Heart left ventricle (tissue), 16 donors: ENCODE measurements at places on chromosomes 5 and 9. TPM values are rescaled to one million over a fixed set of nuclear protein-coding genes. Genes with fewer than 3 reads are reported as not detected.
A peak's percentile ranks its signal among the peaks of the same experiment; 100 is the strongest.

DNA sequence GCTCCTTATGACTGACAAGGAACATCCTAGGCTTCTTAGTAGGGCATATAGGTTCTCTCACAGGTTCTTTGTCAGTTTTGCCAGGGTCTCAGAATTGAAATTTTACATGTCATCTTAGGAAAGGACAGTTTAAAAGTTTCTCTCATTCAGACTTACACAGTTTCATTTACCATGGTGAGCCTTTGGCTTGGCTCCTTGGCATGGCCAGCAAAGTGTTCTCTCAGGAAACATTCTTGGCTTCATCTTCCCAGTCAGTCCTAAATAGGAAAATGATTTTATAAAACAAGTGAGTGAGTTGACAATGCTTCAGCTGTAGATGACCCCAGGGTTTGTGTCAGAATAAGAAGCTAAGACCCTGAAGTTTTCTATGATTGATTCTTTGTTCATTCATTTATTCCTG, 191.6 kb downstream of the PCSK5 start:
- H3K36me3 ChIP-seq, result peaks cover 18% of the 10 kb centered on the region
- no peak overlapping the region for H3K4me3 ChIP-seq
- H3K27ac ChIP-seq, result no peak overlapping the region
- H3K4me1 ChIP-seq, result no peaks in the 10 kb centered on the region

TMEM252 gene
- total RNA-seq, result not detected

INSL6 gene
- not detected for total RNA-seq

DNA sequence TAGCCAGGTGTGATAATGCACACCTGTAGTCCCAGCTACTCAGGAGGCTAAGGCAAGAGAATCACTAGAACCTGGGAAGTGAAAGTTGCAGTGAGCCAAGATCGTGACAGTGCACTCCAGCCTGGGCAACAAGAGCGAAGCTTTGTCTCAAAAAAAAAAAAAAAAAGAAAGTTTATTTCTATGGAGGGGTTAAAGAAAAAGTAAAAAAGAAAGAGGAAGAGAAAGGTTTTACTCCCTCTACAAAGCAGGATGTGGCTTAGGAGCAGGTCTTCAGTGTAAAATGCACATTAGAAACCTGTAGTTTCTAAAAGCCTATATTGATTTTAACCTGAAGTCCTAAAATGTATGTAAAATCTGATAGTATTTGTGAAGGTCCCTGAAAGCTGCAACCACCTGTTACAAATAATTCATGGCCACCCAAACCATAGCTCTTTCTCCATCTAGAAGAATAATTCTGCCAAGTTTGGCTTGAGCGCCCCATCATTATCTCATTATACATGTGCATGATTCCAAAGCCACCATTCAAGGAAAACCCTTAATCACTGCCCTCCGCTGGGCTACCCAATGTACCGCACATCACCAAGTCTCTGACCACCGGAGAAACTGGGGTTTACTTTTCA, 3.4 kb downstream of the FNBP1 start:
- DNase-seq, result no peak
- no peaks in the 10 kb centered on the region for H3K27me3 ChIP-seq
- H3K36me3 ChIP-seq, result no peaks in the 10 kb centered on the region
- no peak overlapping the region for H3K27ac ChIP-seq

BHMT2 gene
- total RNA-seq, result 11.3 TPM

PKN3 gene
- total RNA-seq, result 5.9 TPM

DNA sequence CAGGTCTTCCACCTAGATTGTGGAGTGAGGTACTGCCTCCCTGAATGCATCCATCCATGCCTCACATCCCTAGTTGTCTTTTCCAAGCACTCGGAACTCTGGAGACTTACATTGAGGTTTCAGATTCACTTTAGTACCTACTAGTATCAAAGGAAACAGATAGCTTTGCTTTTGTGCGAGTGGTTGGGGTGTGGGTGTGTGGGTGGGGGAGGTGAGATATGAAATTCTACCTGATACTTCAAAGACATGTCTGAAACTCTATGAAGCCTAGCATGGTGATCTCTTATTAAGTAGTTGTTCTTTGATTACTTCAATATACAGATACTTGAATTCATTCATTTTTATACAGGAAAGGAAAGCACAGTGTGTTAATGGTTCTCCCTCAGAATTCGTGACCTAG, 64.4 kb downstream of the MCCC2 start:
- no peak overlapping the region for H3K27ac ChIP-seq
- peaks cover 94% of the 10 kb centered on the region for H3K36me3 ChIP-seq
- H3K27me3 ChIP-seq, result no peaks in the 10 kb centered on the region
- DNase-seq, result no peak
- no peaks in the 10 kb centered on the region for H3K4me1 ChIP-seq
- H3K4me3 ChIP-seq, result no peak overlapping the region

OR1J2 gene
- not detected for total RNA-seq

GRCh38 chr5:84794486-84795035, 409.9 kb upstream of the EDIL3 start:
- no peaks in the 10 kb centered on the region for H3K27me3 ChIP-seq
- H3K36me3 ChIP-seq, result no peaks in the 10 kb centered on the region
- no peak for DNase-seq
- H3K4me3 ChIP-seq, result no peak overlapping the region
- H3K27ac ChIP-seq, result no peak overlapping the region

DNA sequence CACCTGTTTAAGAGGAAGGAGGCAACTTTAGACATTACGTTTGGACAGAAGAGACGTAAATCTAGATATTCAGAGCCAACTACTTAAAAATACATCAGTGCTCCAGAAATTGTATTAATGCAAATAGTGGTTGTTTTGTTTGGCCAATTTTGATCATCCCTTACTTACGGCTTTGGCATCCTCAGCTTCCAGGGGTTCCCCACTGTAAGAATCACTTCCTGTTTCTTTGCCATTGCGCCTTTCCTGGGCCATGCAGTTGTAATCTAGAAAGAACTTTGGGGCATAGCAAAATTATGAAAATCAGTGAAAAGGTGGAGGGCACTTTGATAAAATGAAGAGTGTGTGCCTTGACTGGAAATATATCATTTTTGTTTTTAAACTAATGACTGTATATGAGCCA, 537.2 kb upstream of the TLE4 start:
- H3K4me3 ChIP-seq, result no peak overlapping the region
- H3K27me3 ChIP-seq, result no peaks in the 10 kb centered on the region
- H3K4me1 ChIP-seq, result no peaks in the 10 kb centered on the region
- no peak for DNase-seq
- no peaks in the 10 kb centered on the region for H3K36me3 ChIP-seq

GRCh38 chr9:100290714-100291113, 62.0 kb downstream of the TEX10 start:
- H3K27me3 ChIP-seq, result no peaks in the 10 kb centered on the region
- no peak overlapping the region for H3K4me3 ChIP-seq
- H3K27ac ChIP-seq, result no peak overlapping the region
- DNase-seq, result no peak

PDE4D gene
- 45.3 TPM for total RNA-seq

GRCh38 chr9:95181226-95181818, 136.2 kb downstream of the FANCC start:
- H3K4me1 ChIP-seq, result no peaks in the 10 kb centered on the region
- H3K27me3 ChIP-seq, result no peaks in the 10 kb centered on the region
- no peaks in the 10 kb centered on the region for H3K36me3 ChIP-seq
- no peak overlapping the region for H3K4me3 ChIP-seq
- no peak for DNase-seq

DNA sequence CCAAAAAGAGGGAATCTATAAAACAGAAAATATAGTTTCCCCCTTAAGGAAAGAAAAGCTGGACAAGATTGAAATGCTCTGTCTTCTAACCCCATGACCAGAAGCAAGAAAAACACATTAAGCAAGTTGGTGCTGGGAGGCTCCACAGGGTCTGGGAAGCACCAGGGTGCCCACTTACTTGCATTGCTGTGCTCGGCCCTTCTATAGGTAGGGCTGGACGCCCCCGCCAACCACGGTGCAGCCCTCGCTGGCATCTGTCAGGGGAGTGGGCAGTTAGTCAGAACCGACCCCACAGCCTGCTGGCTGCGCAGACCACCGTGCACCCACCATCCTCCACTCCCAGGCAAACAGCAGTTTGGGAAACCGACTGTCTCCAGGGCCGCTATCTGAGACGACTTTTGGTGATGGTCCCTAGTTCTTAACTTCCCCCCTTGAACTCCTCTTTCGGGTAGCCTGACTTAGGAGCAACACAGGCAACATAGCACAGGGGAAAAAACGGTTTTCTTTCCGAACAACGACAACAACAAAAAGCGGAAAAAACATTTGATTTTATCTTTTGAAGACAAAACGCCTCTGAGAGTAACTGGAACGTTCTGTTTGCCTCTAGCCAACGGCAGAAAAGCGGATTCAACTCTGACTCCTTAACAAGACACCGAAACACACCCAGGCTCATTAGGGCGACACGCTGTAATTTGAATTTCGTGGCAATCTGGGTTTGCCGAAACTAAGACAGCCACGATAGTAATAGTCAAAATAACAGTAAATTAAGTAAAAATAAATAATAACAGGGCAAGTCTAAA, 3.9 kb downstream of the IRX2 start:
- H3K27ac ChIP-seq, result no peak overlapping the region
- H3K4me3 ChIP-seq, result no peak overlapping the region
- H3K27me3 ChIP-seq, result peaks cover 95% of the 10 kb centered on the region
- no peaks in the 10 kb centered on the region for H3K4me1 ChIP-seq
- no peaks in the 10 kb centered on the region for H3K36me3 ChIP-seq

DNA sequence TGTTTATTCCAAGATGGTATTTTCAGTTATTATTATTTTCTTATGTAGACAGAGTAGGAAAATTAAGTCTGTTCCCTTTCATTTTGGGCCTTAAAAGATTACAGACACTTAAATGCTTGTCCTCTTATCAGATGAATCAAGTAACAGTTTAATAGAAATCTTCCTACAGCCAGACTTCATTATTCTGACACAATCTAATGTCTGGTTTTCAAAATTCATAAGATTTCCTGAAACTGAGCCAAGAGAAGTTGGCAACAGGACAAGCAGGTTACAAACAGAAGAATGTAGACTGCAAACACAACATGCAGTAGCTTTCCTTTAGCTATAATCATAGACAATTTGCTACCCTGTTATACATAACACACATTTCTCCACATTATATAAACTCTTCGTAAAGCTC, 130.5 kb downstream of the FBXL17 start:
- DNase-seq, result no peak
- H3K4me3 ChIP-seq, result no peak overlapping the region
- no peaks in the 10 kb centered on the region for H3K27me3 ChIP-seq
- H3K27ac ChIP-seq, result no peak overlapping the region

GRCh38 chr5:173758676-173759075, 129.5 kb upstream of the CPEB4 start:
- H3K4me1 ChIP-seq, result peaks cover 4% of the 10 kb centered on the region
- no peaks in the 10 kb centered on the region for H3K27me3 ChIP-seq
- no peak overlapping the region for H3K4me3 ChIP-seq

DNA sequence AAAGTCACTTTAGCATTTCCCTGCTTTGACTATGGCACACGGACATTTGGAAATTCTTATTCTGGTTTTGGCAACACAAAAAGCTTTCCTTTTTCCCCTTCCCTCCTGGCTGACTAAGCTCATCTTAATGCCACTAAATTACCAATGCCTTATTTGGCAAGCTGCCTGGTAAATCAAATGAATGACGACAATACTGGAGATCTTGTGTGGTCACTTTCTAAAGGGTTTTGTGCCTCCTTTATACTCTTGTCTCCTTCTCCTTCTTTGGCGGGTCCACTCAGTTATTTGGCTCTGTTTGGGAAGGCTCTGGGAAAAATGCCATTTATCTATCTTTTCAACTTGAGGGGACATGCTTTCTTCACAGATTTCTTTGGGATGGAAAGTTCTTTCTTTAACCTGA, 34.9 kb downstream of the SH3GL2 start:
- no peaks in the 10 kb centered on the region for H3K27me3 ChIP-seq
- H3K4me3 ChIP-seq, result no peak overlapping the region
- DNase-seq, result no peak
- no peaks in the 10 kb centered on the region for H3K4me1 ChIP-seq

GRCh38 chr9:98833090-98833956, 25.9 kb downstream of the GALNT12 start:
- H3K4me3 ChIP-seq, result no peak overlapping the region
- H3K4me1 ChIP-seq, result no peaks in the 10 kb centered on the region
- peak; percentile 65 for DNase-seq
- H3K36me3 ChIP-seq, result no peaks in the 10 kb centered on the region
- H3K27ac ChIP-seq, result no peak overlapping the region
